ENCODE measurements at places on chromosomes 1 and 21.

GRCh38 chr1:95431235-95431634 lies 197.2 kb downstream of the RWDD3 start:
- no peak for DNase-seq

DNA sequence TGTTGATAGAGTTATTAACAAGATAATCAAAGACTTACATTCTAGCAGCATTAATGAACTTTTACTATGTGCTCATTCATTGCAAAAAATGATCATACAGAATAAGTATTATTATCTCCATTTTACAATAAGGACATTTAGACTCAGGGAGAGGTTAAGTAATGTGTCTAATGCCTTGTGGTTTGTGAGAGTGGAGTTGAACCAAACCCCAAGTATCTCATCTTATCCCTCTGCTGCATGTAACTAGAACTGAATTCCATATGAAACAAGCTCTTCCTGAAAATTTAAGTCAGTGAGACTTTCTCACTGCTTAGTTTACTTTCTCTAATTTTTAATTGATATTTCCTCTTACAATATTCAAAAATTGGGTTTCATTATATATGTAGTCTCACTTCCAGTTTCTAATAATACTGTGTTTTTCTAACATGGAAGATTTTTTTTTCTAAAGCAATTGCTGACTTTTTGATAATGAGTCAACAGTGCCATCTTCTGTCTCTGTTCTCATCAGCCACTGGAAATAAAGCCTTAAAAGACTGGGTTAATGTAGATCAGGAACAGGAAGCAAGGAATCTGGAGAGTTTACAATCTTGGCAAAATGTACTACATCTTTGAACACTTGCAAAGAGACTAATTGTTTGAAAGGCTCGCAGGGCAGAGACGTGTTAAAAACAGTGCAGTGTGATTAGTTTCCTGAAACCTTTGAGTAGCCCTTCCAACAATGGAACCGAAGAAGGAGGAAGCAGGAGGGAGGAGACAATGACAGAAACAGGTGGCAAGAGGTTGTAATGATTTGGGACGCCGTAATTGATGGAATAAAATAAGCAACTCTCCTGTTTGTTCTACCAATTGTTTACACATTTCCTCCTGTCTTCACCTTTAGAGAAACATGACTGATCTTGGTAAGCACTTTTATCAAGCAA lies 567.6 kb downstream of the MRPL39 start:
- no peak for DNase-seq

GRCh38 chr1:84379917-84380180 lies 18.4 kb upstream of the DNASE2B start:
- no peak for DNase-seq

GRCh38 chr1:224106568-224107281 lies 7.2 kb upstream of the FBXO28 start:
- DNase-seq: peak; percentile 24

DNA sequence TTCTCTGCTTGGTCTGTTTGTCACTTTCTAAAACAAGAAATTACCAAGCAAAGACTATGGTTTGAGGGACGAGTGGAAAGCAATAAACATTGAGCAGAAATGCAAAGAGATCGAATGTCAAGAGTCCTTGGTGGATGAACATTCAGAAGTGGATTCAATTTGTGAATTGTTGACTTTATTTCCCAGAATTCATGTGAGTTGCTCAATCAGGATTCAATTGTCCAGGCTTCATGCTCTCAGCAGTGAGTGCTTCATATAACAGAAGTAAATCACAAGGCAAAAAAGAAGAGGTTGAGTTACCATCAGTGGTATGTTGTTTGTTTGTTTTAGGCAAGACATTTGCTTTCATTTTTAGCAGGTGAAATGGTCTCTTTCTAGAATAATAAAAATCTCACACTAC lies 31.9 kb downstream of the NGF start:
- no peak for DNase-seq

- peak; percentile 29 for DNase-seq
Observed at GRCh38 chr1:65075123-65075976, 72.7 kb upstream of the AK4 start.

DNA sequence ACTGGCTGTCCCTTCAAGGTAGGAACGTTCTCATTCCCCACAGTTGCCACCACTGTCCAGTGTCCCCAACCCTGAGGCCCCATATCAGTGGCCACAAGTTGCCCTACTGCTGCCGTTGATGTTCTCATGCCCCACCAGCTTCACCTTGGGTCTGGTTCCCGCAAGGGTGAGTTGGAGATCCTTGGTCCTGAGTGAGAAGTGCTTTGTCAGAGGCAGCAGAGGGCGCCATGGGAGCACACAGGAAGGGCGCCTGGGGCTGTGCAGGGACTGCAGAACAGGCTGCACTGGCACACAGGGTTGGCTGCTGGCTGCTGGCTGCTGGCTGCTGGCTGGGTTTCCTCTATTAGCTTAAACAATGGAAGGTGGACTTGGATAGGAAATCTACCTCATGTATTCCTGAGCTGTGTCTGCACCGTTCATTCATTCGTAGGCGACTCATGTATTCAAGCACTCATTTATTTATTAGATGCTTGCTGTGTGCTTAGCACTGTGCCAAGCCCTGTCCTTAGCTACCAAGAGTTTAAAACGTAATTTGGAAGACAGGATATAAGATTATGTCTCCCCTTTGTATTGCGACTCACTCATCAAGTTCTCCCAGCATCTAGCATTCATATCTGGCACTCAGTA lies 2.1 kb upstream of the S100A9 start:
- DNase-seq: no peak

DNA sequence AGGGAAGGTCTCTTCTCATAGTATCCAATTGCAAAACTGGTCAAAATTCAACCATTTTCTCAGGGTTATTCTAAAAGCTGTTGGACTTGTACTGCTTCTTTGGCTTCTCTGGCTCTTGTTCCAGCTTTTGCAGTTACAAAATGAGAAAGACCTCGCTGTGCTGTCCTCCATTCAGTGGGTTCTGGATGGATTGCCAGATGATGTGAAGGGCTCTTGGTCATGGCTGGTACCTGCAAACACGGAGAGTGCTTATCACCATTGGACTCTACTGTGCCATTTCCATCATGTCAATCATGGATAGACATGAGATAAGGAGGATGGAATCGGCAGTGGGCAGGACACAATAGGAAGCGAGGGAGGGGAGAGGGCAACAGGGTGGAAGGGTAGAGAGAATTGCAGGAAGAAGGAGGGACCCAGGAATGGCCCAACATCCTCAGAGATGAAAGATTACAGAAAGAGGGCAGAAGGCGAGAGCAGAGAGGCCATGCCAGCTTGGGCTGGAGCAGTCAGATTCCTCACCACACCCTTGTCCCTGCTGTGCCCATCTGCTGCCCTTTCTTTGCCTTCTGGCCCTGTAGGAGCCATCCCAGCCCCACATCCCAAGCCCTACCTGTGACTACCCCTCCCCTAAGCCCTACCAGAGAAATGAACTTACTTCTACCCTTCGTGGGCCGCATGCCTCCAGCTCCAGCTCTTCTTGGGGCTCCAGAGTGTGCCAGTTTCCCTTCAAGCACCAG lies 70.3 kb downstream of the HIVEP3 start:
- DNase-seq: no peak

DNA sequence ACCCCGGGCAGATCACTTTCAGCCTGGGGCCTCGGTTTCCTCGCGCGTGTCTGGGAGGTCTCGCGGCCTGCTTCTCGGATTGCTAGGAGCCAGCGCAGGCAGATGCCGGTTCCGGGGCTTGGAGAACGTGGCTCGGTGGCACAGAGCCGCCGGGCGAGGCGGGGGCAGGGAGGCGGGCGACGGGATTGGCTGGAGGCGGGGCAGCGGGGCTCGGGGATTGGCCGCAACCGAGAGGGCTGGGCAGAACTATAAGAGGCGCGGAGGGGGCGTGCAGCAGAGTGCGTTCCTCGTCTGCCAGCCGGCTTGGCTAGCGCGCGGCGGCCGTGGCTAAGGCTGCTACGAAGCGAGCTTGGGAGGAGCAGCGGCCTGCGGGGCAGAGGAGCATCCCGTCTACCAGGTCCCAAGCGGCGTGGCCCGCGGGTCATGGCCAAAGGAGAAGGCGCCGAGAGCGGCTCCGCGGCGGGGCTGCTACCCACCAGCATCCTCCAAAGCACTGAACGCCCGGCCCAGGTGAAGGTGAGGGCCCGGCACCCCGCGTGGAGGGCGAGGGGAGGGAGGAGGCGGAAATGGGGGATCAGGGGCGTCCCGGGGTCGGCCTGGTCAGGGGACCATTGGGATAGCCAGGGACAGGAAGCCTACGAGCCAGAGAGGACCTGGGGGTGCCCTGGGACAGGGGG lies at the start of gene MFSD2A:
Gene MFSD2A (plus strand): TSS at position 276 of the 677 bp plus-strand sequence. CDS start 148 bp downstream, at position 424.
- DNase-seq: peak; percentile 93

- DNase-seq: no peak
Observed at GRCh38 chr1:46039571-46040052, 92.8 kb downstream of the PIK3R3 start.

DNA sequence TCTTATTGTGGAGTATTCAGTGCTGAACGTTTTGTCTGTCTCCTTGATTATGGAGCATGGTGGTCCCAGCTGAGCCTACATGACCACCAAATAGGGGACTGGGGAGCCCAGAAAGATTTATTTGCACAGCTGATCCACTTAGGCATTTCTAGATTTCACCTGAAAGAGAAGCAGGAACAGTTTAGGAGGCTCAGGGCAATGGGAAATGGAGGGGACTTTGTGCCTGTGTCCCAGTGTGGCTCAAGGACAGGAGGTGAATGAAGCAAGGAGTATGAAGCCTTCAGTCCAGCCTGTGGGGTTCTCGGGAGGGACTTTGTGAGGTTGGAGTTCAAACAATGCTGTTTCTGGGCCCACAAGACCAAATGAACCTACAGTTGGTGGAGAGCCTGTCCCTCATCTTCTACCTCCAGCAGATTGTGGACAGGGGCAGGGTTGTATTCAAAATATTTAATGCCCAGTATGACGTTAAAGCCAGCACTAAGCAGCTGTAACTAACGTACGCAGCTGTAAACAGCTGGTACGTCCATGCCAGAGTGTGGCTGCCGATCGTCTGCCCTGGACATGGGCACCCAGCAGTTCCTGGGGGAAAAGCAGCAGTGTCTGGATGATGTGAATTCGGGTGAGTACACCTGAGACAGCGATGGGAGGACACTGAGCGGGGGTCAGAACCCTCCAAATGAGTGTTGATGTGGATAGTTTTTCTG lies 164.9 kb upstream of the RAB4A start:
- DNase-seq: no peak

GRCh38 chr1:78640462-78640861 lies 9.2 kb upstream of the IFI44 start:
- DNase-seq: no peak

DNA sequence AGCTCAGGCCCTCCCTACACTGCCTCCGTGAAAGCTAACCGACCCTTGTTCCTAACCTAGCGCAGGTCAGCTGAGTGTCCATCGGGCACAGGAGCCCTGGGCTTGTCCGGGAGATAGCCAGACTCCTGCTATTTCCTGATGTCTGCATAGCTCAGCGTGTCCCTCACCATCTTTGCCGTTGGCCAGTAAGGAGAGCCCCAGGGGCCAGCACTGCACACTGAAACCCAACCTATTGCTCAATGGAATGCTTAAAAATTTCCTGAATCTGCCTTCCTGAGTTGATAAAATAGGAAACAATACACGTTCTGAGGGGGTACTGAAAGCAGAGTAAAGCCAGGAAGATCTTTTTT lies 2.2 kb downstream of the RUNX1 start:
- no peak for DNase-seq

DNA sequence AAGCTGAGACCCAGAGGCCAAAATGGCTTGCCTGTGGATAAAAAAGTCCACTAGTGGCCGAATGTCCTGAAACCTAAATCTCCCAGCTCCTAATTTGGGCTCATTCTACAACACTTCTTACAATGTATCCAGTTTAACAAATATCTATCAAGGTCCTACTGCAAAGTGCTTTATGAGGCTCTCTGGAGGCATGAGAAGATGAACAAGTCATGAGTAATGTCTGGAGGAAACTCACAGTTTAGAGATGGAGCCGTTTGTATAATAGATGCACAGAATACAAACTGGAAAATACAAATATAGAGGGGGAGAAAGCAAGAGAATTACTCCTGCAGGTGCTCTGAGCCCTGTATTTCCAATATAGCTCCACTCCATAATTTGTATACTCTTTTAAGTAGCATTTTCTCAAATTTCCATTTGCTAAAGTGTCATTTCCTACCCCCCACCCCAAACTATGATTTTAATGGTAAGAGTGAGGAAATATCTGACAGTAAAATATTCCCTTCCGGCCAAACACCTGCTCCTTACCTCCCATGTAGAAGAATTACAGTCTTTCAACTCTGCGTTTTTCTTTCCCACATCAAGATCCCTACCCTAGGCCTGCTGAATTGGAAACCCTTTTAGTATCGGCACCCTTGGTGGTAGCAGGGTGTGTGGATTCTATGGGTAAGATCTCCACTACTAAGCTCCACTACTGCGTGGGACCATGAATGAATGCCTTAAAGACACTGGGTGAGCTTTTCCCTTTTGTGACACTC lies 3.3 kb upstream of the ADAMTS5 start:
- no peak for DNase-seq

DNA sequence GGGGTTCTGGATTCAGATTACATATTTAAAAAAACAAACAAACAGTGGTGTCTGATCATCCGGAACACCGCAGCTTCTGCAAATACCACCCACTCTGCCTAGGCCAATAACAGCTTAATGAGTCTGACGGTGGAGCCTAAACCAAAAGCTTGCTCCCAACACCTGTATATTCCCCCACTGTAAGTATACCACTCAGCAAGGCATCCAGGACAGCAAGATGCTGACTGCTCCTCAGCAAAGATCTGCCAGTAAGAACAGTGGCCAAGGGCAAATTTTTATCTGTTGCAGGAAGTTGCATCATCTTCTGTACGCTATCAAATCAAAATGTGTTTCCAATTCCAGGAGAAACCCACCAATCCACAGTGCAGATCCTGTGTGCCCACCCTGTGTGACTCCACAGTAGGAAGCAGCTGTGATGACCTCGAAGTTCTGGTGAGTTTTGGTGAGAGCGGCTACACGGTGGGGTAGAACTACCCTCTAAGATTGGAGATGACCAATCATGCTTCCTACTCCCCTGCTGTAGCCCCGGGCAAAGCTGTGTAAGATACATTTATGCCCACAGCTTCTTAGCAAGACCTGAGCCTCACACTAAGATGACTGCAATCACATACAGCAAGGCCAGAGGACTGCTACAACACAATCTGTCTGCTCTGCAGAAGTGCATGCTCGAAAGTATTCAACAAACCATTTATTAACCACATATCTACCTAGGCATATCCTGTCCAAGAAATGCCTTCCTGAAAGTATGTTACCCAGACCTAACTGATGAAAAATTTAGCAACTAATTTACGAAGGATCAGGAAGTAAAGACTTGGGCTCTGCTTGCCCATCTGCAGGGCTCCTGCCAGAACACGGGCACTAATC lies 30.5 kb downstream of the SIPA1L2 start:
- no peak for DNase-seq

- DNase-seq: no peak
Observed at GRCh38 chr1:215018555-215018954, 64.0 kb upstream of the KCNK2 start.

DNA sequence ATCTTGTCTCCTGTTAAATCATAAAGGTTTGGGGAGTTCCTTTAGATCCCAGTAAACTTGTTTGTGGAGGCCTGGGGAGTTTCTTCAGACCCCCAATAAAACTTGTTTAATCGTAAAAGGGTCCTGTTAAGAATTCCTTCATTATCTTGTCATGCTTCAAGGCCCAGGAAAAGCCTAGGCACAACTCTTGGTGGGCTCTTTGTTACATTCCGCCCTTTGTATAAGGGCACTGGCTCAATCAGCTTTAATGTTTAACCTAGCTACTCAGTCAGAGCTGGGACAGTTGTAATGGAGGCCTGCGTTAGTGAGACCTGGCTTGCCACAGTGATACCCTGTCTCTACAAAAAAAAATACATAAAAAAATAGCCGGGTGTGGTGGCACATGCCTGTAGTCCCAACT lies 77.2 kb downstream of the MPZL1 start:
- no peak for DNase-seq

- no peak for DNase-seq
Observed at GRCh38 chr1:66315671-66316070, 218.3 kb upstream of the SGIP1 start.

GRCh38 chr1:204285436-204286305 lies 71.9 kb upstream of the GOLT1A start:
- no peak for DNase-seq

All from GM12892 (cell line).